ENCODE measurements at places on chromosomes 13 and 19.

DNA sequence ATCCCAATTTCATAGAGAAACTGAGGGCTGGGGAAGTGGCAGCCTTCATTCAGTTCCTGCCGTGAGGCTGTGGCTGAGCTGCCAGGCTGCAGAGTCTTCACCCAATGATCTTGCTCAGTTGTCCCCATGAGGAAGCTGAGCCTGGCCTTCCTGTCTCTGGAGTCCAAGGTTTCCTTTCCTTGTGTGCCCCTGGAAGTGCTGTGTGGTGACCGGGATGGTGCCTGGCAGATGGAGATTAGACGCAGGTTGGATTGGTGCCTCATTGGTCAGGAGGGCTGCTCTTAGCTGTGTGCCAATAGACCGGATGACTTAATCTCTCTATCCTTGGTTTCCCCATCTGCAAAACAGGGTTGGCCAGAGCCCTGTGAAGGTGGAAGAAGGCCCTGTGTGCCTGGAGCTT lies 24.6 kb downstream of the DNM2 start:
- DNase-seq, result no peak

- no peak for DNase-seq
Observed at GRCh38 chr13:111115965-111116521, 933 bp downstream of the ARHGEF7 start.

DNA sequence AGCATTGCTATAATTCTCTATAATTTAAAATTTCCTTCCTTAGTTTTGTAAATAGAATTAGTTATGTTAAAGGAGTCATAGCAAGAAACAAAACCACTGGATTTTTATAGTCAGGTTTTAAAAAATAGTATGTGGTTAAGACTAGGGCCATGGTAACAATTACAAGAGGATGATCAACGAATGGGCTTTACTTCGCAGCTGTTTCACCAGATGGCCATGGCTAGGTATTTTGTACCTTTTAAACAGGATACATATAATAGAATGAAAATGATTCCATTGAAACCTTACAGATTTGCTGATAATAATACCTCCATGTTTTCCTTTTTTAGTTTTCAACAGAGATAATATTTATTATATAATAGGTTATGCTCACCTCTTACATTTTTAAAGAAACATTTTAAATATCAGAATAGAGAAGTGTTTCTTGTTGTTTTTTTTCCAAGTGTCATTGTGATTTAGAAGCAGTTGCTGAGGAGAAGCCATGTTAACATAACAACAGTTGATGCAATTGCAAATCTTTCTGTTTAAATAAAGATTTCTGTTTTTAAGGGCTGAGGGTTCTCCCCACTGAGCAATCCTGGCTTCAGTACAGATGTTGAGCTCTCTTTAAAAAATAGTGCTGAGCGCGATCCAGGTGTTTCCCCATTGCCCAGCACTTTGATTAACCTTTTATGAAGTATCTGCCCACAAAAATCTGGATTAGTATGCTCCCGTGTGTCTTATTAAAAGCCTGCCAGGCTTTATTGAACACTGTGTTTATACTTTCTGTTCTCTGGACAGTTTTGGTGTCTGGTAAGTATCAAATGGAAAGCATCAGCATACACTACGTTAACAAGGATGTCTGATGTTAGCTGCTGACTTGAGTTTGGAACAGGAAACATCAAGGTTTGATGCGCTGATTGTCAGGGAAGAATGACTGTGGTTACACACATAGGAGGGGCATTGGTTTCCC lies 205.3 kb downstream of the HS6ST3 start:
- DNase-seq, result no peak

- DNase-seq, result no peak
Observed at GRCh38 chr19:10789866-10790265, 46.1 kb downstream of the TMED1 start.

DNA sequence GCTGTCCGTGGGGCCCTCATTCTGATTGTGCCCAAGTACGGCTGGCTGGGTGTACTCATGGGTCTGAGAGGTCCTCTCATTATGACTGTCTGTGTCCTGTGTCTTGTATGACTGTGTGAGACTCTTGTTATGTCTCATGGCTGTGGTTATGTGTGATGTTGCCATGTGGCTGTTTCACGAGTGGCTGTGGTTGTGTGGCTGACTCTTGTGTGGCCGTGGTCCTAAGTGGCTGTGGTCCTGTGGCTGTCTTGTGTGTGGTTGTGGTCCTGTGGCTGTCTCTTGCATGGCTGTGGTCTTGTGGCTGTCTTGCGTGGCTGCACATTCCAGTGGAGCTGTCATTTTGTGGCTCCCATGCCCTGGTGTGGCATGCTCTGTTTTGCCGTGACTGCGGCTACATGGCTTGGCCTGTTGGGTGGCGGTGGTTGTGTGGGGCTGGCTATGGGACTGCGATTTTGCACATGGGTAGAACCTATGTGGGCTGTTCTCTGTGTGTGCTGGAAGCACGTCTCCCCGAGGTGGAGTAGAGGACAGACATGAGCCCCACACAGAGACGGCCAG lies 2.5 kb downstream of the LYL1 start:
- DNase-seq, result no peak

GRCh38 chr19:38071647-38072046 lies 152.4 kb downstream of the DPF1 start:
- DNase-seq, result no peak

- no peak for DNase-seq
Observed at GRCh38 chr19:38900743-38901190, 998 bp downstream of the NFKBIB start.

GRCh38 chr19:18443831-18444230 lies 5.9 kb upstream of the ISYNA1 start:
- DNase-seq, result no peak

GRCh38 chr13:51811046-51811445 lies 7.1 kb upstream of the DHRS12 start:
- no peak for DNase-seq

GRCh38 chr13:61592489-61592888 lies 176.8 kb upstream of the PCDH20 start:
- DNase-seq, result no peak

DNA sequence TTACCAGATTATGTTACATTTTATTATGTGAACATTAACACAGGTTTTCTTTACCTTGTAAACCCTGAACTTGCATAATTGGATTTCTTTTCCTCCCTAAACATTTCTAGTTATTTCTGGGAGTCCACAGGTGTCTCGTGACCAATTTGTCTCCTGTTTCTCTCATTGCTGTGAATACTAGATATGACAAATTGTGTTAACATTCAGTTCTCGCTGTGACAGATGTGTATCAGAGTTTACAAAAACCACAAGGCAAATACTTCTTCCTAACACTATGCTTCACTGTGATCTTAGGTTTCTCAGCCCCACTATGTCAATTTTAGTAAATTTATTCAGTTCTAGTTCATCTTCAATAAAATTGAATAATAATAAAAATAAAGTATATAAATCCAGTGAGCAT lies 1554.9 kb downstream of the EFNB2 start:
- no peak for DNase-seq

DNA sequence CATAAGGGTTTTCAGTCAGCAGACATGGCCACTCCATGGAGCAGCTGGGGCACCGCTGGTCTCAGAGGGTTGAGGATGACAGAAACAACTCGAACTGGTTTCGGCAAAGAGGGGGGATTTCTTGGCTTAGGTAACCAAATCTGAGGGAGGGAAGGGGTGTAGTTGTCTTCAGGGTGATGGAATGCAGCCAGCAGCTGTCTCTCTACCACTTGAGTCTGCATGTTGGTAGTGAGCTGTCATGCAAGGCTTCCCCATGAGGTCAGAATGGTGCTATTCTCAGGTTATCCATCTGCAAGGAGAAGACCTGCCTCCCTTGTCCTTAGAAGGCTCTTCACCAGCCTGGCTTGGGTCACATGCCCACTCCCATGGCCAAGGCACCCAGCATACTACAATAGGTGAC lies 55.6 kb upstream of the PEG3 start:
- DNase-seq, result no peak

- no peak for DNase-seq
Observed at GRCh38 chr13:85108356-85108755, 690.9 kb downstream of the SLITRK6 start.

GRCh38 chr13:23202383-23202782 lies 21.6 kb downstream of the SGCG start:
- no peak for DNase-seq

- no peak for DNase-seq
Observed at GRCh38 chr13:75103976-75104375, 378.0 kb downstream of the TBC1D4 start.

DNA sequence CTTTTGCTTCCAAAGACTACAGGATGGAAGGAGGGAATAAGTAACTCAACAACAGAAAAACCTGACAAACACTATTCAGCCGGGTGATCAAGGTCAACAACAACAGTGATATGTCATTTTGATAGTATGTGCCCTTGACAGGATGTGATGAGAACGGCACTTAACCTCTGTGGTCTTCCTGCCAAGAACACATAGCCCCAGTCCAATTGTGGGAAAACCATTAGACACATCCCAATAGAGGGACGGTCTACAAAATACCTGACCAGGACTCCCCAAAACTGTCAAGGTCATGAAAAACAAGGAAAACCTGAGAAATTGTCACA lies 43.1 kb upstream of the AMER2 start:
- no peak for DNase-seq

- DNase-seq, result no peak
Observed at GRCh38 chr13:28049880-28050875, 50.2 kb downstream of the FLT3 start.

GRCh38 chr13:33487575-33488243 lies 202.2 kb upstream of the STARD13 start:
- no peak for DNase-seq
